NCI-H526 treated with DMSO at 0.1 percent for 48 hours (cell line): ENCODE measurements at places on chromosomes 4 and X.

DNA sequence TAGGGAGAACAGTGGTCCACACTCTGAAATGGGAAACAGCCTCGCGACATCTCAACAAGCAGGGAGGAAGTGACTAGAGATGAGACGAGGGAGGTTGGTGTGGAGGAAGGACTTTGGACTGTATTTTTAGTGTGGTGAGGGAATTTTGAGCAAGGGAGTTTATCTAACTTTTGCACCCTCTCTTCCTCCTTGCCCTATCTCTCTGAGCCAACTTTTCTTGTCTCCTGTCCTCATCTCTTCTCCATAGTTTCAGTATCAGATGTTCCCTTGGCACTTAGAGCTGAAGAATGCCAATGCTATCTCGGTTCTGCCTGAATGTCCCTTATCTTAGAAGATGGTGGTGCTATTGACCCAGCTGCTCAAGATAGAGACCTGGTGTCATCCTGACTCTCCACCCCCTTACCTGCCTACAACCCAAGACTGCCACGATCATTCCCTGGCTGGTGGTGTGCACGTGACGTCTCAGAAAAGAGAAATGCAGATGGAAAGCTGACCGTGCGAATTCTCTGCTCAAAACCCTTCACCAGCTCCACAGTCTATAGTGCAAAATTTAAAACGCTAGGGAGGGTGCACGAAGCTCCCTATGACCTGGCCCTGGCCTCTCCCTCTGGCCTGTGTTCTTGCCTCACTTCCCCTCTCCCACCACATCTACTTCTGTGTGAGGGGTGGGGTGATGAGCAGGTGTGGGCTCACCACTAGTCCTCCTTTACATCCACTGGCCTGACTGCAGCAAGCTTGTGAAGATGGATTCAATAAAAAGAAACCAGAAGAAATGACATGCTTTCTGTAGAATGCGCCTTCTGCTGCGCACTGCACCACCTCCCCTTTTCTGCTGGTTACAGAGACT, 20.9 kb downstream of the MPP1 start:
- no peak for DNase-seq

DNA sequence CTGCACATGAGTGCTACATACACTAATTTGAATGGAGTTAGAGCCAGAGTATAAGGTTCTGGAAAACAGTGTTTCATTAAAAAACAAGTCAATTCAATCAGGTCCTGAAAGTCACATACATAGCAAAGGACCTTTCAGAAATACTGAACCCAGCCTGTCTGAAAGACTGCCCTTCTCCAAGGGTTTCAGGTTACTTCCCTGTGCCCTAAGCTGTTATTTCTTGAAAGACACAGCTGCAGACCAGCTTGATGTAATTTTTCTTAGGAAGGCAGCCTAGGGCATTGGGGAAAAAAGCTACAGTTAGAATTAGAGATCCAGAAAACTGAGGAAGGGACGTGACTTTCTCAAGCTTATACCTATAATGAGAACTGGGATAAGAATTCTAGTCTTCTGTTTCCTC, 155.9 kb upstream of the MAOA start:
- no peak for DNase-seq

DNA sequence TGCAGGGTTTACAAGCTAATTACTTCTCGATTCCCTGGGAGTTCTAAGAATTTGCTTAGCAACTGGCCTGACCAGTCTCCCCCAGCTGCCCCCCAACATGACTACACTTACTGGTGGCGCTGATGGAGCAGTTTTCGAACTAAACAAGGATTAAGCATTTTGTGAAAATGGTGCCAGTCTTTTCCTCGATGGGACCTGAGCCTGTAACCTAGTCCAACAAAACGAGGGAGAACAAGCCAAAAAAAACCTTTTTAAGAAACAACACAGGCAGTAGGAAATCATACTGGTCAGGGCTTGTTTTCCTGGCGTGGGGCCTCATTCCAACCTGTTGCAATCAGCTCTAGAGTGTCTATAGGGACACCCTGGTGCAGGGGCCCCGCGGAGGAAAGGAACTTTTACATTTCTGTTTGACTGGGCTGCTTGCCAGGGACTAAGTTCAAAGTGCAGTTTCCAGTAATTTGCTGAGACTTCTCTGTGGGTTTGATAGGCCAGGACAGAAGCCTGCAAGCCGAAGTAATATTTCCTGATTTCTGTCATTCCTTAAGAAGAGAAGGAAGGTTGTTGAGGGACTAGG, 158.7 kb downstream of the SPRY1 start:
- peak; percentile 38 for DNase-seq

- DNase-seq: no peak
These were observed 40.2 kb downstream of the HOPX start for GRCh38 chr4:56640621-56641493.

GRCh38 chrX:133793626-133794025, 191.8 kb downstream of the GPC3 start:
- no peak for DNase-seq

GRCh38 chr4:6722891-6723290, 6.9 kb downstream of the BLOC1S4 start:
- no peak for DNase-seq

DNA sequence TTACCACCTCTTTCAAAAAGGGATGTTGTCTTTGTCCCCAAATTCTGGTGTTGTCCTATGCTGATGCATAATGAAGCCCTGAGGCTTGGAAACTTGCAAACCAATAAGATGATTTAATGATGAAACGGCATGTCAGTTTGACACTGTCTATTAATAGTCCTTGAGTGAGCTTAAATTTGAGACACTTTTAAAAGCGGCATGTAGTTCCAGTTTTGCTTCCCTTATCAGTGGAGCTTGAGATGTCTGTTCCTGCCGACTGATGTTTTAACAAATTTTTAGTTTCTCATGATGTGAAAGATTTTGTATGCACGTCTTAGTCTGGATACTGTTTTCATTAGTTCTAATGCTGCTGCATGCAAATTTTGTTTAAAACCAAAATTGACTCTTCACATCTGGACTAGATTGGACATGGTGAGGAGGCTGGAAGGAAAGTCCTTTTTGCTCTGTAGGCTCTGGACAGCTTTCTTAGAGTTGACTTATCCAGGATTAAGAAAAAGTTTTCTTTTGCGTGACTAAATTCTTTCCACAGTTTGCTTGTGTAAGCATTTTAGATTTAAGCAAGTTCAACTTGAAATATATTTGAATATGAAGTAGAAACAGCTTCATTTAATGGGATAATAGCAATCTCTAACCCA, 11.7 kb downstream of the C1GALT1C1 start:
- DNase-seq: no peak

DNA sequence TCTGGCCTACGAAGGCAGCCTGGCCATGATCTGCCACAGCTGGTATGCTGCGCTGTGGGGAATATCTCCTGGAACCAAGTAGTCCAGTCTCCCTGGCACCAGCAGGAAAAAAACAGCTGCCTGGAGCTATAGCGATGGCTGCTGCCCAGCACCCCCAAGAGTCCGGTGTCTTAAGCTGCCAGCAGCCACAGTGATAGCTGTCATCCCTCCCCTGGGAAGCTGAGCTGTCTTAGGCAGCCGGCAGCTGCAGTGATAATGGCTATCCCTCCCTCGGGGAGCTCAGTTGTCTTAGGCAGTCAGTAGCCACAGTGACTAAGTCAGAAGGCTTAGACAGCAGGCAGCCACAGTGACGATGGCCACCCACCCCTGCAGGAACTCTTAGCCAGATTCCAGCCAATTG, 205.1 kb downstream of the STPG2 start:
- DNase-seq: no peak

DNA sequence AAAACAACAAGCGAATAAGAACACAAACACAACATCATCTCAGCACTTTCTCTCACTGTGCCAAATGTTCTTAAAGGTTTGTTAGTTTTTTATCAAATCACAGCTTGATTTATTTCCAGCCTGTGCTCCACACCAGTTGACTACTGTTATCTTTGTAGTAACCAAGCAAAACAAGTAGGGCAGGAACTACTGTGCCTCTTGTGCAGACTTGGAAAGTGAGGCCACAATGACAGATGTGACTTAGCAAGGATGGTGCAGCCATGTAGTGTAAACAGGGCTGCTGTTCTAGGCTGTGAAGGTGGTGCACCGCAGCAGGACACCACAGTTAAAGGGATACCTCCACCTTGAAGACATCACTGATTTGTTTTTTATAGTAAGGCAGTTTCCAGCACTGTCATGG, 170.0 kb downstream of the IL1RAPL1 start:
- no peak for DNase-seq

DNA sequence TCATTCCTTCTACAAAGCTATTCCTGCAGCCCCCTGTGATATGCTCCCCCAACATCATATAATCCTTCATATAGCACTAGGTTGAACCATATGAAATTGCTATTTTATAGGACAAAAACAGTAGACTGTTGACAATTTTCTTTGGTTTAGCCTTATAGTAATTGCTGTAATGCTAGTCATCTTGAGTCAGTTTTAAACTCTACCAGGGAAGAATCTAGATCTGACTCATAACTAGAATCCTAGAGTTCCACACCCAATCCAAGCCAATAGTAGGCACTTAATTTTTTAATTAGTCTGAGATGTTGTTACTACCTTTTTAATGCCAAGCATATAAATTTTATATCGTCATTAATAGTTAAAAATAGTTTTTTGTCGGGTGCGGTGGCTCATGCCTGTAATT, 136.8 kb downstream of the CHRNA9 start:
- DNase-seq: no peak

GRCh38 chrX:18674417-18674787, 2.5 kb upstream of the RS1 start:
- peak; percentile 74 for DNase-seq

GRCh38 chr4:174640146-174640545, 117.9 kb upstream of the HPGD start:
- DNase-seq: no peak

DNA sequence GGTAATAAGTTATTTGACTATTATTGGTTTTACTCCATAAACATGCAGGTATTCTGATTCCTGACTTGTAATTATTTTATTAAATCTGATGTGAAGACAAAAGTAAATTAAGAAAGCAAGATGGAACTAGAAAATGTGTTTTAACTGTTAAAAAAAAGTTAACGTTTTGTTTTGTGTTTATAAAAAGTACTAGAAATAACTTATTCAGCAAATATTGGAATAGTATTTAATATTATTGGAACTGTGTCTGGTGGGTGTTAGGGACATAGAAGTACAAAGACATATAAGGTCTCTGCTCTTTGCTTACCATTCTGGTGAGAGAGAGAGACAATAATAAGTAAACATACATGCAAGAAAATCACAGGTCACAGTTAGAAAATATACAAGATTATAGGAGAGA, 15.7 kb downstream of the TIFA start:
- DNase-seq: no peak

- no peak for DNase-seq
These were observed 17.7 kb upstream of the PPEF2 start for GRCh38 chr4:75919920-75920319.

DNA sequence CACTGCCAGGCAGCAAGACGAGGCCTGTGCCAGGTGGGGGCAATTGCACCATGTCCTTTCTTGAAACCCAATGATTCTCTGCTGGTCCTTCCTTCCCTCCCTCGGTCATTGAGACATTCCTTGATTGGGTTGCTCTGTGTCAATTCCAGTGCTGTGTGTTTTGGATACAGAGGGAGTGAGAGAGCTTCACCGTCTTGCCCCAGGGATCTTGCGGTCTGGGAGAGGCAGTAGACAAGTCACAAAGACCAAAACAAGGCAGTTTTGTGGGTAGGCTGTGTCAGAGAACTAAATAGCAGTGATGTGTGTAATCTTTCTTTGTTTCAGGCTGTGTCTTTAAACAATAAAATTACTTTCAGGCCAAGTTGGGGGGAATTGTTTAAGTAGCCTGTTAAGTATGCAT, 38.8 kb upstream of the TADA2B start:
- no peak for DNase-seq

DNA sequence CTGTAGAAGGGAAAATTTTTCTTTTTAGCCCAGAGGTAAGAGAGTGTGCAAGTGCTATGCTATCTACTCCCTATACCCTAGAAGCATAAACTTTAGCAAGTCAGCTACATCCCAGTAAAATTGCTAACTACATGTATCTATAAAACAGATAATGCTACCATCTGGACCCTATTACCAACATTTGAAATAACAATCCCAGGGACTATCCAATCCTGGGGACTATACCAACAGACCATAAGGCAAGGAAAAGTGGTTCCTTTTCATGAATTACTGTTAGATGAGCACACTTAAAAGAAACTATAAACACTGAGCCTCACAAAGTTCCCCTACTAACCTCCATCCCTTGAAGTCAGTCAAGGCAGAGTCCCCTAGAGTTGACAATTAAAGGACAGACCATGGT, 213.6 kb upstream of the VEGFC start:
- no peak for DNase-seq

DNA sequence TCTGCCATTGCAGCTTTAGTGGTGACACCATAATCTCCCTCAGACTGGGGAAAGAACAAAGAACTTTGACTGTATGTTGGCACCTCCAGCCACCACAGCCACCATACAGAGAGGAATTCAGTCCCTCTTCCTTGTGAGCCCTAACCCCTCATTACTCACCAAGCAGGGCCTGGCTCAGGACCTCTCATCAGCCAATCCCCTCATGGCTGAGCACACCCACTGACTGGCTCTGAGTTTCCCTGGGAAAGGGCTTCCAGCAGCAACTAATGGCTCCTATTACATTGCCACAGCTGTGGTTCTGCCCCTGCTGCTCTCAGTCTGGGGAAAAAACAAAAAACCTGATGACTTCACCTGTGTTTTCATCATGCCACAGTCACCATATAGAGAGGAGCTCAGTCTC, 1482.6 kb downstream of the FAM133A start:
- no peak for DNase-seq

GRCh38 chr4:139738846-139739613, 73.4 kb downstream of the MGST2 start:
- DNase-seq: no peak

DNA sequence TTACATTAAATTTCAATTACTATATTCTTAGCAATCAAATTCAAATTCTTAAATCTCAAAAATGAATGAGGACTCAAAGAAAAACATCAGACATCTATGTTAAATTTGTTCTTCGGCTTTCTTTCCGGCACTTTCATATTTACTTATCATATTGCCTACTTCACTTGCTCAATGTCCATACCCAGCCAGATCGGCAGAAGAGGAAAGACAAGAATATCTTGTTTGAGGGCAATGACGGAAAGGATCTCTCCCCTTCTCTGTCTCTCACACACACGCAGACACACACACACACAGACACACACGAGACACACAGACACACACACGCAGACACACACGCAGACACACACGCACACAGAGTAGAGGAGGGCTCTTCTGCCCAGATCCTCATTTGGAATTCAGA, 13.2 kb upstream of the IRF2 start:
- DNase-seq: no peak

GRCh38 chrX:16138108-16138427, 14.7 kb downstream of the GRPR start:
- no peak for DNase-seq

- no peak for DNase-seq
These were observed 75.7 kb upstream of the ANK2 start for GRCh38 chr4:112973750-112974251.

GRCh38 chr4:166014411-166014810, 141.4 kb downstream of the TLL1 start:
- DNase-seq: no peak

- no peak for DNase-seq
These were observed 5.7 kb upstream of the GPR174 start for GRCh38 chrX:79138658-79139241.
